Esophagus squamous epithelium (tissue), 5 donors: ENCODE measurements at places on chromosomes 4 and X.

GRCh38 chr4:52588097-52588496 lies 71.0 kb downstream of the USP46 start:
- no peak for DNase-seq

DNA sequence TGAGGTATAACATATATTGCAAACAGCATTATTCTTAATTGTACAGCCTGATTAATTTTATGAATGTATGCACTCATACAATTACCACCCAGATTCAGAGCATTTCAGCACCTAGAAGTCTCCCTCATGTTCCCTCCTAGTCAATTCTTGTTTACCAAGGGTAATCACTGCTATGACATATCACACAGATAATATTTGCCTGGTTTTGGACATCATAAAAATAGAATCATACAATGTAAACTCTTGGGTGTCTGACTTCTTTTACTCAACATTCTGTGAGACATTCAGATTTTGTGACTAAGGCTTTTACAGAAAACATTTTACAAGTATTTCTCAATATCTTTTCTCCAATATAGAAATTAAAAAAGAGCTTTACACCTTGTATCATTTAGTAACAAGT lies 66.9 kb downstream of the PTPN13 start:
- DNase-seq, result no peak

DNA sequence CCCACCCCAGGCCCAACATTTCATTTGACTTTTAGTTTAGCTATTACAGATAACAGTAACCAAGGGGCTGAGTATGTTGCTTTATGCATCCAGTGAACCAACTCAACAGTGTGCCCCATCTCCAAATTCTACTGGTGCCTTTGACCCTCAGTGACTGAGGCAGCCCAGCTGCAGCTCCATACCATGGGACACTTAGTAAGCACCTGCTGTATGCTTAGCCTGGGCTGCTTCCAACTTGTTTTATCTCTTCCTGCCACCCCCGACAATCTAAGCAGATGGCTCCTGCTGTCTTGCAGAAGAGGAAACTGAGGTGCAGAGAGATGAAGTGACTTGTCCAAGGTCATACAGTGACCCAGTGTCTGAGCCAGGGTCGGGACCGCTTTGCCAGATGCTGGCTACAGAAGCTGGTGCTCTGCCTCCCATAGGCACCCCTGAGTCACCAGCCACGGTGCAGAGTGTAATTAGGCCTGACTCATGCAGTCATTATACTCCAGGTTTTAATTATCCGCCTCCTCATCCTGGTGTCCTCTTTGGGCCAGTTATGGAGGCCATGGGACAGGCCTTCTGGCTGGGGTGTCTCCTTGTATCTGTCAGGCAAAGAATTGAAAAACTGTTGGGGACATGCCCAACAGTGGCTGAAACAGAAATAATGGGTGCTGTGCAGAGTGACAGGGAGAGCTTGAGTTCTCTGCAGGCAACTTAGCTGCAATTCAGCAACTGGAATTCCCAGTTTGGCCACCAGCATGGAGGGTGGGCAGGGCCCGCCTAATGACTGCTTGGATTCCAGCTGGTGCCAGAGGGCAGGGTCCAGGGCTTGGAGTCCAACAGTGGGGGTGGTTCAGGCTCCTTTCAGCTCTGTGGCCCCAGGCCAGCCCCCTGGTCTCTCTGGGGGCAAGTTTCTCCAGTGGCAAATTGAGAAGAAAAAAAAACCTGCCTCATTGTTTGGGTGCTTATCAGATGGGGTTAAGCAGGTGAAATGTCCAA lies 8.2 kb upstream of the GPR78 start:
- no peak for DNase-seq

GRCh38 chr4:184473499-184474262 lies 669 bp downstream of the IRF2 start:
- DNase-seq, result no peak

- no peak for DNase-seq
Measured at GRCh38 chrX:21738210-21738949, 19.5 kb downstream of the SMPX start.

- no peak for DNase-seq
Measured at GRCh38 chr4:176814770-176815169, 22.0 kb upstream of the VEGFC start.

- DNase-seq, result no peak
Measured at GRCh38 chr4:121072224-121073003, at the start of gene NDNF. Gene NDNF, minus strand, starts transcription at chr4:121072535. Its CDS starts 26,698 bp downstream, at chr4:121045837.

DNA sequence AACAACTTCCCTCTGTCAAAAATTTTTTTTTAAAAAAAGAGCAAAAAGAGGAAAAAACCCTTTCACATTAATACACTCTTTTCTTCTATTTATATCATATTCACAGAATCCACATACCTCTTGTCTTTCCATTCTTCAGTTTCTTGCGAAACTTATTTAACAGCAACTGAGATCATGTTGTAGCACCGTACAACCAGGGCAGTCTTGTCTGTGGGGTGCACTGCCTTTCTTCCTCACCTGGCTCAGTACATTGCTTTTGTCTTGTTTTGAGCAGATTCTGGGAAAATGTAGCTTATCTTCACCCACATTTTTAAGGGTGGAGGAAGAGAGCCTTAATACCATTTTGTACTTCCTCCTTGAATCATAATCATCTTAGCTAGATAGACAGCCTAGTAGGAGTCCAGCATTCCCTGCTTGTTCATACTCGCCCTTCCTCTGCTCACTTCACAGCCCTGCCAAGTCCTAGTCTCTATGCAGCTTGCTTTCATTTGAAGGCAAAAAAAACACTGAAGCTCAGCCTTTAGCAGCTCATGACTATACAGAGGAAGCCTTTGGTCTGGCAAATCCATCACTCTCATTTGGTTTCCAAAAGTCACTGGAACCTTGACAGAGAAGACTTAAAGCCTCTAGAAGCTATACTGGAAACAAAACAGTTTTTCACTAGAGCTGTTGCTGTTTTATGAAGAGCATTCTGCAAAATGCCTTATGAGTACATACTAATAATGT lies 140.6 kb upstream of the BANK1 start:
- no peak for DNase-seq

DNA sequence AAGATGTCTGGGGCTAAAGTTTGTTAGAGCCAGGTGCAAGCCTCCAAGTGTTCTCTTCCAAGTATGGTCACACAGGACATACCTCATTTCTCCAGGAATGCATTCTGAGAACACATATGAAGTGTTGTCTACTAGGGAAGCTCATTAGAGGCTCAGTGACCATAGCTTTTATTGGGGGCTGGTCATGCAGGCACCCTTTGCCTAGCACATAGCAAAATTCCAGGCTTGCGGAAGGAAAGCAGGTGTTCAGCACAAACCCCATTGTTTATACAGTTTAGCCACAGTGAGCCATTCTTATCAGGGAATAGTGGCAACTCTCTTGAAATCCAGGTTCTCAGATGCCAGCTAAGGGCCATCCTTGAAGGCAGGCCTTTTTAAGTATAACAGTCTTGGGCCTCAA lies 339.4 kb upstream of the ZCCHC13 start:
- no peak for DNase-seq

- no peak for DNase-seq
Measured at GRCh38 chr4:128379860-128380259, 92.2 kb upstream of the PGRMC2 start.

DNA sequence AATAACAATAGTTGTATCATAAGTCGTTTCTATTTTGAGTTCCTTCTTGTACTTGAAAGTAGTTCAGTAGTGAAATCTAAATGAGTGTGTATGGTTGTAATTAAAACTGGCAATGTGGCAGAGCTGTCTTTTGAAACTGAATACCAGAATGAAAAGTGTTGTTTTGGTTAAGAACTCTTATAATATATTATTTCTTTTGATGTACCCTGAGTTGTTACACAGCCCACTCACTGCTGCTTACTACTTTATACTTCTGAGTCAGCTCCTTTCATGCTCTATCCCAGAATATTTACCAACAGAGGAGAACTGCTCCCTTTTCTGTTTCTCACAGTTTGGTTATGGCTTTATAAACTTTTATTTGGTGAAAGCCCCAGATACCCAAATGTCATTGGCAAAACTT lies 28.8 kb downstream of the FAM199X start:
- DNase-seq, result no peak

- DNase-seq, result no peak
Measured at GRCh38 chr4:107997794-107998193, 8.1 kb downstream of the HADH start.

DNA sequence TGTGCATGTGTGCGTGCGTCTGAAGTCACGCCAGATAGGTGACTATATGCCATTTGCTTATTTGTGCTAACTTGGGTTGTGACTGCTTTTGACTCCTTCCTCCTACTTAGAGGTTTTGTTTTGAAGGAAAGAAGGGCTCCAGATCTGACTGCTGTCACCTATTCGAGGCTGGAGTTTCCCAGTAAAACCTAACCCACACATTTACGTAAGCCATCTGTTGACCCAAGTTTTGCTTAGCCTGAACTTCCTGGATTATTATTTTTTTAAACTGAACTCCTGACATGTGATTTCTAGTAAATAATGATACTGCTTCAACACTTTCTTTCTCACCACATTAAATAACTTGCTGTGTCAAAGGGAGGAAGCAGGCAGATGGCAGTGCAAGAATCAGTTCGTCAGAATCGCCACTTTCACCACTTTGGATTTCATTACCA lies 41.5 kb downstream of the DTHD1 start:
- DNase-seq, result no peak

DNA sequence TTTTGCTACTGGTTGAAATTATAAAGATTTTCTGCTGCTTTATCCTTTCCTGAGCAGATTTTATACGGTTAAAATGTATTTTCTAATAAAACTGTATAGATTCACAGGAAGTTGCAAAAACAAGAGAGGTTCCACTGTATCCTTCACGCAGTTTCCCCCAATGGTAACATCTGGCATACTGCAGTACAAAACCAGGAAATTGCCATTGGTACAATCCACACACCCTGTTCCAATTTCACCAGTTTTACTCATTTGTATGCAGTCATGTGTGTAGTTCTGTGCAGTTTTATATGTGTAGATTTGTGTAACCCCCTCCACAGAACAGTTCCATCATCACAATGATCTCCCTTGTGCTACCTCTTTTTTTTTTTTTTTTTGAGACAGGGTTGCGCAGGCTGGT lies 20.0 kb downstream of the DDX3X start:
- no peak for DNase-seq

GRCh38 chrX:150688911-150689451 lies 4.2 kb upstream of the MTMR1 start:
- DNase-seq, result no peak

DNA sequence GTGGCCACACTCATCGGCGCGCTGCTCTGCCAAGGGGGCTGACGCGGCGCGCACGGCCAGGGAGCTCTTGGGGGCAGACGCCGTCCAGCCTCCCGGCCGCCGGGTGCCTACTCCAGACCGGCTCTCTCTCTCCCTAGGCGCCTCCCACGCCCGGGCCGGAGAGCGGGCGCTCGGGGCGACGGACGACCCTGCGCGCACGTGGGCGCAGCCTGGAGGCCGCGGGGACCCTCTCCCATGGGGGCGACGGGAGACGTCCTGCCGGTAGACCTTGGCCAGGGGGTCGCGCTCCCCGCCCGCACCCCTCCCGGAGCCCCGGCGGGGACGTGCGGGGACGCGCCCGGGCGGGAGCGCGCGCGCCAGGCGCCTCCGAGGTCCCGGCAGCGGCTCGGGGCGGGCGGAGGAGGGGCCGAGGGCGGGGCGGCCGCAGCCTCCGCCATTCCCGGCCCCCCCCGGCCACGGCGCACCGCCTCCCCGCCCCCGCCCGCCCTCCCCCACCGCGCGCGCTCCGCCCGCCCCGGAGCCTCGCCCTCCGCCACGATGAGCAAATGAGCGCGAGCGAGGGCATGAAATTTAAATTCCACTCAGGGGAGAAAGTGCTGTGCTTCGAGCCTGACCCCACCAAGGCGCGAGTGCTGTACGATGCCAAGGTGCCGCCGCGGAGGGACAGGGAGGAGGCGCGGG lies at the start of gene MSL3:
Gene MSL3 (plus strand): TSS at position 519 of the 681 bp plus-strand sequence. CDS start 27 bp downstream, at position 546.
- no peak for DNase-seq

DNA sequence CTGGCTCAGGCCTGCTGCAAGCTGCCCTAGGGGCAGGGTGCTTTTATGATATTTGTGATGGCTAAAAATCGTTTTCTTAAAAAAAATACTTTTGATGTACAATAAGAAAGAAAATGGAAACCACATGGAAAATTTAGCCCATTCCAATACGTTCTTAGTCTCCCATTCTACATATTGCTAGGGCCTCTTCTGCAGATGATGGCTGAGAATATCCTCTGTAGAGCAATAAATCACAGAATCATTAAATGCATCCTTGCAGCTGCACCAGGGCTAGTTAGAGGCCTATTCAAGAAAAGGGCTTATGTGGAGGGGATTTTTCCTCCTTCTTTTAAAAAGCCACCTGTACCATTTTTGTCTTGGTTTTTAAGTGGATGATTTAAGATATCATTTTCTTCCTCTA lies 97.6 kb upstream of the C1GALT1C1 start:
- DNase-seq, result no peak

GRCh38 chr4:761739-762138 lies 56.1 kb downstream of the PCGF3 start:
- no peak for DNase-seq
